Stimulated activated CD4-positive, alpha-beta T cell treated with anti-CD3 and anti-CD28 coated beads, Interleukin-1b, Interleukin-23, amount 100 ng/mL, for 24 hours (primary cell): ENCODE measurements at places on chromosomes 3 and 15.

GRCh38 chr3:85360742-85361387, 402.1 kb downstream of the CADM2 start:
- DNase-seq = no peak

DNA sequence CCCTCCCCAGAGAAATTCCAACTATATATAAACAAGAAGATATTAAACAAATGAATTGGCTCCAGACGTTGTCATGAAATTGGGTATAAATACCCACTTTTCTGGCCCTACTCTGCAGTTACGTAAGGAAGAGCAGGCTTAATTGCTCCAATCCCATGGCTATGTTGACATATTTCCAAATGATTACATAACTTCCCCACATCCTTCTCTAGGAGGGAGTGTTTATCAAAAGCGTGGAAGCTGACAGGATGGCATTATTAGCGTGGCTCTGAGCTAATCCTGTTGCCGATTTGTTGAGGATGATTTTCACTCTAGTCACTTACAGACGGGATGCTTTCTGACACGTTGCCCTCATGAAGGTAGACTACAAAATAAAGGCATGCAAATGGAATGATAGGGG, 347.5 kb upstream of the TMCO5A start:
- DNase-seq = no peak

- DNase-seq = no peak
Measured at GRCh38 chr3:34634939-34635338, 836.5 kb downstream of the PDCD6IP start.

- DNase-seq = no peak
Measured at GRCh38 chr3:15512166-15512565, 9.3 kb downstream of the COLQ start.

GRCh38 chr3:108036984-108037741, 53.7 kb downstream of the CD47 start:
- no peak for DNase-seq

DNA sequence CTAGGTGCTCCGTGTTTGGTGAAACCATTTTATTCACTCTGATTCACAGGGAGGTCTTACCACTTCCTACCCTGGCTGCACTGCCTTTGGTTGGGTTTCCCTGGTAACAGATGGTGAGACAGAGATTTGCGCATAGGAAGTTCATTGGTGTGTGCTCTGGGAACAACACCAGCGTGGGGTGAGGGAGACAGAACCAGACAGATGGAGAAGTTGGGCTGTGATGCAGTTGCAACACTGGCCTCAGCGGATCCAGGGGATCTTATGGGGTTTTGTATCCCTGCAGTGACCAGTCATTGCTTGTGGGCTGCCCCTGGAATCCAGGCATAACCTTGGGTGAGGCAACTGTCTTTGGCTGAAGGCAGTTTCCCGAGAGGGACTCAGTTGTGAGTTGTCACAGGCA, 12.5 kb upstream of the IL16 start:
- DNase-seq = no peak

DNA sequence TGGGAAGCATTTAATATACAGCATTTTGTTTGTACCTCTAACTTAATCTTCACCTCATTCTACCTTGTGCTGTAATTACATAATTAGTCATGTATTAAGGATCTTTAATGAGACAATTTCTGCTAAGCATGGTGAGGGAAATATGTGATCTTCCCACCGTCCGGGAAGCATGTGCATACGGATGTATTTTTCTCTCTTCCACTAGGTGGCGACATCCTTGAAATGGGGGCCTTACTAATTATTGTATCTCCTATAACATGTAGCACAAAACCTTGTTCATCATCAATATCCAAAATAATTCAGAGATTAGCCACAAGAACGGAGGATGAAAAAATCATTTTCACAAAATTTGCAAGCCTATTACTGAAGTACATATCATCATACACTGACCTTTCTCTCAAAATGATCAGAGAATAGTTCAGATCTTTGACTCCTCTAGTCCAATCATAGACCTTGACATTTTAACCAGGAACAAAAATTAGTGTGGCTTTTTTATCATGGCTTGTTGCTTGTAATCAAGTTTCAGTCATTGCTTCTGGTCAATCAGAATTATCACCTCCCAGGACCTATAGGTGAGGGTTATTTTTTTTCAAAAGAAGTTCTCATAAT, 148.9 kb upstream of the GBE1 start:
- no peak for DNase-seq

DNA sequence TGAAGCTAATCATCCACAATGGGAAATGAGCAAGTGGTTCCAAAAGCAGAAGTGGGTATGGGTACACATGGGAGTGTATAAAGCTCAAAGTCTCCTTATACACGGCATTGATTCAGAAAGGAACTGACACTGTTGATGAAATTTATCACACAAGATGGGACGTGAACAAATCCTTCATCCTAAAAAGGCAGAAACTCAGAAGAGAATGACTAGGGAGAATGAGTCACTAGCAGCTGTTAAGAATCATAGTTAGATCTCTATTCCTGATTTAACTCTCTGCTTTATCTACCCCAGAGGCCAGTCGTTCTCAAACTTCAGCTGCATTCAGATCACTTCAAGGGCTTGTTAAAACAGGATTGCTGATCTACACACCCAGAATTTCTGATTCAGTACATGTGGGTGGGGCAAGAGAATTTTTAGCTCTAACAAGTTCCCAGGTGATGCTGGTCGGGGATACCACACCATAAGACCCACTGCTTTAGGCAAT, 97.7 kb upstream of the PHLDB2 start:
- no peak for DNase-seq

GRCh38 chr3:30315447-30315846, 291.0 kb upstream of the TGFBR2 start:
- DNase-seq = no peak

GRCh38 chr3:100002599-100003350, 111.5 kb downstream of the FILIP1L start:
- no peak for DNase-seq

- no peak for DNase-seq
Measured at GRCh38 chr3:99969136-99969535, 145.2 kb downstream of the FILIP1L start.

DNA sequence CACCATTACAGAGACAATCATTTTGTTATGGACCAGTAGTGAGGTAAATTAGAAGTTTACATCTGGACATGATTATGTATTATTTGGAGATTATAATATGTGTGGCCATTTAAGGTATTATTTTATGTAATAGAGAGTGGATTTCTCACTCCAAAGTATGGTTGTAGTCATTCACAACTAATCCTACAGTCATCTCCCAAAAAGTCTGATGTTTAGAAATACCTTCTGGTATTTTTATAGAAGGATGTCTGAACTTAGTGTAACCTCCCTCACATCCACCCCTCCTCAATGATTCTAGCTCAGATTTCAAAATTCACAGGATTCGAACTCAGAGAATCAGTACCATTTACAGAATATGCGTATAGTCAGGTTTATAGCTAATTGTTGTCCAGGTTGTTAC, 346.6 kb upstream of the MEIS2 start:
- no peak for DNase-seq

- no peak for DNase-seq
Measured at GRCh38 chr15:78878356-78878755, 5.7 kb downstream of the MORF4L1 start.

DNA sequence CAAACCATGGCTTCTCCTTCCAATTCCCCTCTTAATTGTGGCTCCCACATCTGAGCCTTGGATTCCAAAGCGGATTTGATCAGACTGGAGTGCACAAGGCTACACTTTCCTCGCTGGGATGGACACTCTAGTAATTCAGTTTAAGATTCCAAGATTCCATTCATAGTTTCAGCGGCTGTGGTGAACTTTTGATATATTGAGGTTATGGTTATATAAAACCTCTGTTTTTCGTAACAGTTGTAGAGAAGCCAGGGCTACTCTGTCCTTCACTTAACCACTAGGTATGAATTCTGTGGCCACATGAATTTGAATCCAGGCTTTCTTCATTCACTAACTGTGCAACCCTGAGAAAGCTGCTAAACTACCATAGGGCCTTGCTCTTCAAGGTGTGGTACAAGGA, 67.9 kb upstream of the KY start:
- no peak for DNase-seq
